Right lung (tissue), 10 donors: ENCODE measurements at places on chromosomes 1 and 21.

DNA sequence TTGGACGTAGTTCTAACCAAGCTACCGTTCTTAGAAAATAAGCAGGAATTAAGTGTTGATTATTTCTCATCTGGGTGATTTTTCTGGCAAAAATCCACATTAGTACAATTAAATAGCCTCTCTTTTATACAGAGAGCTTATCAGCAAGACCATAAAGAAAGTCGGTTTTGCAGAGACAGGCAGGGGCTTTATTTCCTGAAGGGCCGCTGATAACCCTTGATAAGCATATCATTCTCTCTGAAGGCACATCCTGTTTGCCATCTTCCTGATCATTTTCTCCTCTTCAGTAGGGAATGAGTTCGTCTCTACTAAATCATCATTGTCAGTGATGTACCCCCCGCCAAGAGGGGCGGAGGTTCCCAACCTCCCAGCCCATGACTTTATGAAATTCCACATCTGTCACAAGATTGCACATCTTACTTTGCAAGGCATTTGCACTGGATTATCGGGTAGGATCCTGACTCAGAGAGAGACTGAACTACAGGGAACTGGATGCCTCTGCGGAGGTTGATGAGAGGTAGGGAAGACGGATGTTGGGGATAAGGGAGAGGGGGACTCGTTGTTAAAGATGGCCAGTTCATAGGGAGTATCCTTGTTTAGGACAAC, 115.7 kb downstream of the KCNJ6 start:
- no peak for DNase-seq

- no peak for DNase-seq
Measured at GRCh38 chr1:234841710-234842231, 231.8 kb upstream of the IRF2BP2 start.

- no peak for DNase-seq
Measured at GRCh38 chr1:41649396-41650027, 165.0 kb upstream of the EDN2 start.

DNA sequence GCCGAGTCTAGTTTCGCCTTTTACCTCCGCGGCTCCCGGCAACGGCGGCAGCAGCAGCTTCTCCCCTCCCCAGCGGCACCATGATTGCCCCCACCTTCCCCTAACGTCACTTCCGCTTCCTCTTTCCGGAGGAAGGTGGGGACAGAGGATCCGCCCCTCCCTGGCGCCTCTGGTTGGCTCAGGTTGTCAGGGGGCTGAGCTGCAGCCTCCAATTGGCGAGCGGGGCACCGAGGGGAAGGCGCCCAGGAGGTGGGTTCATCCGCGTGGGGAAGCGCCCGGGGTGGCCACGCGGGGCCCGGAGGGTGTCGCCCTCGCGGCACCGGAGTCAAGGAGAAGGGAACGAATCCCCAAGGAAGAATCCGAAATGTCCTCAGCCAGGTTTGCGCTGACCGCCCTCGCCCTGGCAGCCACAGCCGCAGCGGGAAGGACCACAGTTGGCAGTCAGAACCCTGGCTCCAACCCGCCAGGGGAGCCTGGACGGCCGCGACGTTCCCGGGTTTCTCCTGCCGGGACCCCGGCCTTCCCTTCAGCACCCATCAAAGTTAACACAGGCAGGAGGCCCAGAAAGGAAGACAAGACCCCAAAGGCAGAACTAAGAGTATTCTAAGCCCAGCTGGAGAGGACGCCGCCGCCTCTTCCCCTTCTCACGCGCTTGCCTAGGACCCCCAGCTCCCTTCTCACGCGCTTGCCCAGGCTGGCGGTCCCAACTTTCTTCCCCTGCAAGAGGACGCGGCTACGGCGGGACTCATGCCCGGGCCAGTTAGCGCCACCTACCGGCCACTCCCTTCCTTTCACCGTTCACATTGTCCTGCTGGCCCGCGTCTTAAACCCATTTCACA, at the start of gene MTF1:
MTF1 (minus strand) TSS at position 86 of the 839 bp plus-strand sequence. CDS start 1,934 bp downstream, outside the sequence.
- DNase-seq, result peak; percentile 97

DNA sequence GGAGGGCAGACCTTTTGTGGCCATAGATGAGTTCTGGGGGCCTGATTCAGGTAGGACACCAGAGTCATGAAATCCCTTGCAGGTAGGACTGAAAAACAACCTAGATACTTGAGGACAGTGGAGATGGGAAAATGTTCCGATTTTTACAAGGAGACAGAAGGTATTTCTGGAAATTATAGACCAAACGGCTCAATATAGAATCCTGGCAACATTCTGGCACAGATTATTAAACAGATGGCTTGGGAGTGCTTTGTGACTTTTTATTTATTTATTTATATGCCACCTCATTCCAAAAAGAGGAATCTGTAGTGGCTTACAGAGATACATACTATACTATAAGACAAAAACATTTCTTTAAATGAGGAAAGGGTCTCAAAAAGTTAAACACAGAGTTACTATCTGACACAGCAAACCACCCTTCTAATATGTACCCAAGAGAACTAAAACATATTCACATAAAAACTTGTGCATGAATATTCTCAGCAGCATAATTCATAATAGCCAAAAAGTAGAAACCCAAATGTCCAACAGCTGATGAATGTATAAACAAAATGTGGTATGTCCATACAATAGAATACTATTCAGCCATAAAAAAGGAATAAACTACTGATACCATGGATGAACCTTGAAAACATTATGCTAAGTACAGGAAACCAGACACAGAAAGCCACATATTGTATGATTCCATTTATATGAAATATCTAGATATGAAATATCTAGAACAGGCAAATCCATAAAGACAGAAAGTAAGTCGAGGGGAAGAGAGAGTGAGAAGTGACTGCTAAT, 49.8 kb downstream of the CDK18 start:
- no peak for DNase-seq

- DNase-seq, result no peak
Measured at GRCh38 chr21:44349416-44349846, 4.0 kb upstream of the TRPM2 start.

DNA sequence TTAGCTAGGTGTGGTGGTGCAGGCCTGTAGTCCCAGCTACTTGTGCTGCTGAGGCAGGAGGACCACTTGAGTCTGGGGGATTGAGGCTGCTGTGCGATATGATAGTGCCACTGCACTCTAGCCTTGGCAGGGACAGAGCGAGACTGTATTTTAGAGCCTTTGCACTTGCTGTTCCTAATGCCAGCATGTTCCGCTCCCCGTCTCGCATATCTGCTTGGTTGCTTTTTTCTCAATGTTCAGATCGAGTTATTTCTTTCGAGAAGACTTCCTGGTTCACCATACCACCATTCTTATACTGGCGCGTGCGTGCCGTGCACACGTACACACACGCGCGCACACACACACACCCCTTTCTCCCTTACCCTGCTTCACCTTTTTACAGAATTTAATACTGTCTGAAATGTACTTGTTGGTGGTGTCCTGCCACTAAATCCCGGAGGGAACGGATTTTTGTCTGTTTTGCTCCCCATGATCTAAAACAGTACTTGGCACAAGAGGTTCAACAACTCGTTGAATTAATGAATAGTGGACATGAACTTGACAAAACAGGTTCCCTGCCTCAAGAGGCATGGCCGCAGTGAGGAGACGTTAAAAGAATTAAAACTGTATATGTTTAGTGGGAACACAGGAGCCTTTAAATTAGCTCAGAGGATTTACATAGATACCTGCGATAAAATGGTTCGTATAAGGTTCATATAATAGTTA, 1.1 kb upstream of the RPRD2 start:
- peak; percentile 26 for DNase-seq

DNA sequence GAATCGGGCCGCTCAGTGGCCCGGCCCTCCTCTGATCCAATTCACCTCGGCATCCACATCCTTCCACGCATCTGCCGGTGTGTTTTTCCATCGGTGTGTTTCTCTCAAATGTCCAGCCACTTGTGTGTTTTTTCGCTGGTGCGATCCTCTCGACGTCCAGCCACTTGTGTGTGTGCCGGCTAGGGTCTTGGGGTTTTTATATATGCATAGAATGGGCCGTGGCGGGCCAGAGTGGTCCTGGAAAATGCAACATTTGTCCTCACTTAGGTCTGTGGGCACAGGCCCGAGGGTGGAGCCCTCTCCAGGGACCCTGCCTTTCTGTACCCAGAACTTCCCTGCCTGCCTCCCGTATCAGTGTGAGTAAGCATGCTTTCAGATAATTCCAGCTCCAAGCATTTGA, 1106.4 kb downstream of the AMY1C start:
- no peak for DNase-seq

GRCh38 chr21:8991968-8992621, 1529.3 kb upstream of the TPTE start:
- DNase-seq, result no peak

- DNase-seq, result no peak
Measured at GRCh38 chr1:55864251-55864650, 649.1 kb upstream of the USP24 start.

- DNase-seq, result no peak
Measured at GRCh38 chr1:109617291-109617801, 2.1 kb downstream of the GNAT2 start.

DNA sequence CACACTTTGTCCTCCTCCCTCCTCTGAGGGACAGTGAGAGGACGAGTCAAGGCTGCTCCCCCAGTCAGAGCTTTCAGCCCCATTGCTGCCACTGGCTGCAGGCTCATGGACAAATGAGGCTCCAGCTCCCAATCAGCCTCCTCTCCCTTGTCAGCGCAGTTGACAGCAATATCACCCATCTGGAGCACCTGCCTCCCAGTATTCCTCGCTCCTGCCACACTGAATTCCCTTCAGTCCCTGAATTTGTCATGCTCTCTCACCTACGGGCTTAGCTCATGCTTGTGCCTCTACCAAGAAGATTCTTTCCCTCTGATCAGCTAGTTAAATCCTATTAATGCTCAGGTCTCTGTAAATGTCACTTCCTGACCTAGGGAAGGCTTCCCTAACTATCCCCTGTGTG, 54.4 kb upstream of the SYT6 start:
- no peak for DNase-seq

DNA sequence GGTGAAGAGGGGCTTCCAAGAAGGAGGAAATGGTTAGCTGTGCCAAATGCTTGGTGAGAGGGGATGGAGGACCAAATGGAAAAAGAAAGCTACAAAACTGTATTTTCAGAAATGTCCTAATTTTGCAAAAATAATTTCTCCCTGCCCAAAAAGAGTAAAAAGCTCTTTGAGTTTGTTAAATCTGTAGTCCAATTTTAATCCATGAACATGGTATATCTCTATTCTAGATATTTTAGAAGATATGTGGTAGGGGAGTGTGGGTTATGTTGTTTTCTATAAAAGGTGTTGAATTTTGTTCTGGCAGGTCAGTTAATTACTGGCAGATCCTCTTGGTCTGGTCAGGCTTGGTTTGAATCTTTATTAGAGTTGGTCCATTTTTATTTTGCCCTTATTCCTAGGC, 474.1 kb upstream of the VAMP3 start:
- DNase-seq, result no peak

DNA sequence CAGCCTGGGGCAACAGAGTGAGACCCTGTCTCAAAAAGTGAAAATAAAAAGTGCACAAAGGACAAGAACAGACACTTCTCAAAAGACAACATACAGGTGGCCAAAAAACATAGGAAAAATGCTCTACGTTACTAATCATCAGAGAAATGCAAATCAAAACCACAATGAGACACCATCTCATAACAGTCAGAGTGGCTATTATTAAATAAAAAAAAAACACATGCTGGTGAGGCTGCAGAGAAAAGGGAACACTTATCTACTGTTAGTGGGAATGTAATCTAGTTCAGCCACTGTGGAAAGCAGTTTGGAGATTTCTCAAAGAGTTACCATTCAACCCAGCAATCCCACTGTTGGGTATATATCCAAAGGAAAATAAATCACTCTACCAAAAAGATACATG, 173.2 kb downstream of the SMYD3 start:
- DNase-seq, result no peak

DNA sequence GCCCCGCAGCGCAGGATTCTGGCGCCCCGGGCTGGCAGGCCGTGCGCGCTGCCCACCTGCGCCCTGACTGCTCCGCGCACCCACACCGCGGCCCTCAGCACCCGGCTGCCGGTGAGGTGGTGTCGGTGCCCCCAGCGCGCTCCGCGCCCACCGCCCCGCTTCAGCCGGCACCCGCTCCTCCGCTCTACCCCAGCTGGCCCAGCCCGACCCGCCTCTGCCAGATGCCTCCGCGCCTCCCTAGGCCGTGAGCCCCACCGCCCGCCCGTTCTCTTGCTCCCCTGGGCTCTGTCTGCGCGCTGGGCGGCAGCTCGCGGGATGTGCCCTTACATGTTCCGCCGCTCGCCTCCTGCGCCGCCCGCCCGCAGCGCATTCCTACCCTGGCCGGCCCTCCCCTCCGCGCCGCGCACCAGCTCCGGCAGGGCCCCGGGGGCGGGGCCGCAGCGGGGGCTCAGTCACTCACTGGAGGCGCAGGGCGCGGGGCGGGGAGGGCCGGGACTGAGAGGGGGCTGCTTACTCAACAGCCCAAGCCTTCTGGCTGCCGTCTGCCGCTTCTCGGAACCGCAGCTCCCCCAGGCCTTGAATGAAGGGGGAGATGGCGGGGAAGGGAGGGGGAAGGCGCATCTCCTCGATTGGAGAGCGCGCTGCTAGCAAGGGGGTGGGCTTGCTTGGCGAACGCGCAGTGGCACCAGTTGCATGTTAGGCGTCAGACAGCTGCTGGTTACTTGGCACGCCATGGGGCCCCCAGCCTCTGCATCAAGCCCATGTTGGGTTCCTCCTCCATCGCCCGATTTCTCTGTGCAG, at the start of gene PHLDA3:
PHLDA3 (minus strand) TSS at position 345 of the 801 bp plus-strand sequence. CDS start 402 bp downstream, outside the sequence.
- peak; percentile 88 for DNase-seq

GRCh38 chr1:29674627-29675326, 438.5 kb downstream of the PTPRU start:
- no peak for DNase-seq

DNA sequence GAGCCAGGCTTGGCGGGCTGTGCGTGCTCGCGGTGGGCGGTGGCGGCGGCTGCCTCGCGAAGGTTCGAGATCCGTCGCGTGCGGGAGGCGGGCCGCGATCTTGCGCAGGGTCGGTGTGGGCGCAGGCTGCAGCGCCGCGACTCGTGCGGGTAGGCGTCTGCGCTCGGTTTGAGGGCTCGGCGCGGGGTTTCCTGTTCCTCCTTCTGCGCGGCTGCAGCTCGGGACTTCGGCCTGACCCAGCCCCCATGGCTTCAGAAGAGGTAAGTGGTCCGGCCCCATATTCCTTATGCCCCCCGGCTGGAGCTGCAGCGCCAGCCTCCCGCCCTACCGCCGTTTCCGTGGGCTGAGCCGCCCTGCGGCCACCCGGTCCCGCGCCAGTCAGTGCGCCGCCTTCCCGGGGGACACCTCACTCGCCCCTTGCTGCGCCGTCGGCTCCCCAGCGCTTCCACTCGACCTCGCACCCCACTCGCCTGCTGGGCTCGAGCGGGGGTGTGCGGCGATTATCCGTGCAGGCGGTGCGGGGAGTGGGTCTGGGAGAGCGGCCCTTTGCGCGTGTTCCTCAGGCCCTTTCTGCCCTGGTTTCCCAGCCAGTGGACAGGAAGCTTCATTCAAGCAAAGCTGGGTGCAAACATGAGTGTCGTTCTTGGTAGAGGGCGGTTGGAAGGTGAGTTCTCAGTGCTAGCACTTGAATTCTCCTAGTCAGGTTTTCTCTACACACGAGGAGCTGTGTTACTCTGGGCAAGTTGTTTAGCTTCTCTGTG, at the start of gene CACYBP:
CACYBP (plus strand) TSS at position 12 of the 761 bp plus-strand sequence; CDS start at position 246, 234 bp downstream.
- no peak for DNase-seq

GRCh38 chr1:72439036-72439435, 156.7 kb upstream of the NEGR1 start:
- DNase-seq, result no peak
